Skeletal muscle tissue (tissue), 5 donors: ENCODE measurements at places on chromosomes 4 and X. TPM values are rescaled to one million over a fixed set of nuclear protein-coding genes. Genes with fewer than 3 reads are reported as not detected.

Gene PLXNB3
- total RNA-seq, result 1.0 TPM

Gene MAN2B2
- 4.2 TPM for total RNA-seq

Gene QRFPR
- 0.52 TPM for total RNA-seq

Gene GLOD5
- total RNA-seq, result not detected

Gene NDNF
- 5.2 TPM for total RNA-seq

Gene SCML2
- total RNA-seq, result 7.3 TPM

Gene FAM184B
- 4.2 TPM for total RNA-seq
